ENCODE measurements at places on chromosomes 11 and 22.

- DNase-seq = peak; percentile 54
These were observed 21.2 kb downstream of the PLAAT3 start for GRCh38 chr11:63592975-63593395.

GRCh38 chr11:47688111-47688510 lies 27.1 kb downstream of the AGBL2 start:
- no peak for DNase-seq

DNA sequence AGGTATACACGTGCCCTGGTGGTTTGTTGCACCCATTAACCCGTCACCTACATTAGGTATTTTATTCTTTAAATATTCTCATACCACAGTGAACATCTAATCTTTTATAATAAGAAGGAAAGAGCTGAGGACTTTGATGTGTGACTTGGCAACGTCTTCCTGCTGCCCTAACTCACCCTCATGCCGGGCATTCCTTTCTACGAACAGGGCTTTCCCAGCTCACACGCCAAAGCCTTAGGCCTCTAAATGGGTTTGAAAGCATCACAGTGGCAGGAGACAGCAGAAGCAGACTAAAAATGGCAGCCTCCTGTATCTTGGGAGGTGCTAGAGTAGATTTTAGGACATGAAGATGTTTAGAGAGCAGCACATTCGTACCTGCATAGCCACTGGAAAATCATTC lies 52.6 kb downstream of the CLTCL1 start:
- DNase-seq = peak; percentile 59

GRCh38 chr11:76077575-76078150 lies 128.6 kb downstream of the WNT11 start:
- peak; percentile 34 for DNase-seq

DNA sequence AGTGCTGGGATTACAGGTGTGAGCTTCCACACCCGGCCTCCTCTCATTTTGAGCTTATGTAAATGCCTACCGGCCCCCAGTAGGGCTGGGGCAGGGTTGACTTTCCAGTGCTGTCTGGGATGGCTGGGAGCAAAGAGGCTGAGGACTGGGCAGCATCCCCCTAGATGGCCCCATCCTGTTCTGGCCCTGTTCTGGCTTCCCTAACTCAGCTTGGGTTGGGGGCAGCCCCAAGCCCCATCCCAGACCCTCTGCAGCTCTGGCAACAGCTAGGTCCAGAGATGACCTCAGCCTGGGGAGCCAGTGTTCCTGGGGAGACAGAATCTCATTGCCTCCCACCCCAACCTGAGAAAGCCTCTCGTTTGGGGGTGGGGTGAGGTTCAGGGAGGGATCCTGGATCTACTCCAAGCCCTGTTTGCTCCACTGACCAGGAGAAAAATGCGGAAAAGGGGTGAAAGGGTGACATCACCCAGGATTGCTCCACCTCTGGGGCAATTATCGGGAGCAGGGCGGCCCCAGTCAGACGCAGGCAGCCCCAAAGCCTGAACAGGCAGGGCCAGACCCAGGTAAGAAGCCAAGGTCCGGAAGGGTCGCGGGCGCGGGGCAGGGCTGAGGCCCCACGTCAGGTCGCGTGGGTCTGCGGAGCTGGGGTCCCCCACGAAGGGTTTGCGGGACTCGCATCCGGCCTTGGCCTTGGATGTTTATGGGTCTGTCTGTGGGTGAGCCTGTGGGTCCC lies at the start of gene PNPLA2:
TSS of gene PNPLA2 (plus strand) at position 519 of the 733 bp plus-strand sequence. CDS start 805 bp downstream, outside the sequence.
- DNase-seq = peak; percentile 81

DNA sequence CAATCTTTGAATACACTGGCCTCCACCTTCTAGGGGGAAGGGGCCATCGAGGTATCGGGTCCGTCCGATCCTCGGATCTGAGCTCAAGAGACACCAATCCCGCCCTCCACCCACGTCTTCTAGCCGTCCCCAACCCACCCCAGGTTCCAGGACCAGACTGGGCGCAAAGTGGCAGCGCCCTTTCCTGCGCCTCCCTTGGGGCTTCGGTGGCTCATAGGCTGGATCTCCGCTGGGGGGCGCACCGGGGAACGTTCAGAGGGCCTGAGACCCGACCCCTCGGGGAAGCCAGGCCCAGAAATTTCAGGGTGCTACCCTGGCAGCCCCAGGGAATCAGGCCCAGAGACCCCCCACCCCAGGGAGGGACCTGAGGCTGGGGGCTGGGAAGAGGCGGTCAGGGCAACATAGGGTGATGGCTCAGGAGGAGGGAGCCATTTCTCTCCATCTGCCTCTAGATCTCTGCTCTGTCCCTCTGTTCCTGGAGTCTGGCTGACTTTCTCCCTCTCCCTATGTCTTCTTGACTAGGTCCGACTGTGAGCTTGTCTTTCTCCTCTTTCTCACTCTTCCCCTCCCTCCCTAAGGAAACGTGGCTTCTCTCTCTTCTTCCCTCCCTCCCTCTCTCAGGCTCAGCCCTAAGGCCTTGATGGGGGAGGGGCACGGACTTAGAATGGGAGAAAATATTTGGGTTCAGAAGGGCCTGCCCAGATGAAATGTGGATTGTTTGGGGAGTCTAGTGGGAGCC lies 1.1 kb downstream of the CREB3L1 start:
- DNase-seq = peak; percentile 78

- DNase-seq = peak; percentile 64
These were observed 360.8 kb upstream of the PITPNB start for GRCh38 chr22:28279888-28280287.

DNA sequence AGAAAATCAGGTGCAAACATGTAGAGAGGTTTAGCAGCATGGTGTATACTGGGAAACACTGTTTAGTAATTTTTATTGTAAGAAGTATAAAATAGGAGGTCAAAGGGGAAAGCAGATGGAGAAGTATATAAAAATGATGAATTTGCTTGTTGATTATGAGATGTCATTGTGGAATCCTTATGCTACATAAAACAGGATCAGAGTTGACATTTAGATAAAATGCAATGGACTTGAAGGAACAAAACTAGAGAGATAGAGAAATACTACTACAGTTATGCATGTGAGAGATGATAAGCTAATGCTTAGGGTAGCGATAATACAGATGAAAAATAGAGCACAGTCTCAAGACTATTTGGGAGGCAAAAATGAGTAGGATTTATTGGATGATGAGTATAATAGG lies 191.9 kb upstream of the CTSC start:
- no peak for DNase-seq

DNA sequence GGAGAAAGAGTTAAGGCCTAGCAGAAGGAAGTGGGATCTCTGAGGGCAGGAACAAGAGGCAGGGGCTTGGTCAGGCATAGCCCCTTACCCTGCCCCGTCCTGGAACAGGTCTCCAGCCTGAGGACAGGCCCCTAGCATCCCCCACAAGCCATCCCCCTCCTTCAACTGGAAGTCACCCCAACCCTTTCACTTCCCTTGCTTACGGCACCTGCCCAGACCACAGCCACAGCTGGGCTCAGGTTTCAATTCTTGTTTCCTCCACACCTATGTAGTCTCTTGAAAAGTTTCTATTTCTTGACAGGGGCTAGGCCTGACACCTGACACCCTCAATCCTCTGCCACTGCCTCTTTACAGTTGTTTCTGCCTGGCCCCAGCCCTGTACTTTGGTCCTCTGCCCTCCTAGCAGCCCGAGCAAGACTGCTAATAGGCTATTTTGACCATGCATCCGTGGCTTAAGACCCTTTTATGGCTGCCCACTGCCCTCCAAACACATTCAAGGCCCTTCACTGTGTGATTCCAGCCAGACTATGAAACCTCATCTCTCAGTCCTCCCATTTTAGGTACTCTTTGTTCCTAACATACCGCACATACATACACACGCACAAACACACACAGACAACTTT lies 10.9 kb upstream of the FCHSD2 start:
- no peak for DNase-seq

DNA sequence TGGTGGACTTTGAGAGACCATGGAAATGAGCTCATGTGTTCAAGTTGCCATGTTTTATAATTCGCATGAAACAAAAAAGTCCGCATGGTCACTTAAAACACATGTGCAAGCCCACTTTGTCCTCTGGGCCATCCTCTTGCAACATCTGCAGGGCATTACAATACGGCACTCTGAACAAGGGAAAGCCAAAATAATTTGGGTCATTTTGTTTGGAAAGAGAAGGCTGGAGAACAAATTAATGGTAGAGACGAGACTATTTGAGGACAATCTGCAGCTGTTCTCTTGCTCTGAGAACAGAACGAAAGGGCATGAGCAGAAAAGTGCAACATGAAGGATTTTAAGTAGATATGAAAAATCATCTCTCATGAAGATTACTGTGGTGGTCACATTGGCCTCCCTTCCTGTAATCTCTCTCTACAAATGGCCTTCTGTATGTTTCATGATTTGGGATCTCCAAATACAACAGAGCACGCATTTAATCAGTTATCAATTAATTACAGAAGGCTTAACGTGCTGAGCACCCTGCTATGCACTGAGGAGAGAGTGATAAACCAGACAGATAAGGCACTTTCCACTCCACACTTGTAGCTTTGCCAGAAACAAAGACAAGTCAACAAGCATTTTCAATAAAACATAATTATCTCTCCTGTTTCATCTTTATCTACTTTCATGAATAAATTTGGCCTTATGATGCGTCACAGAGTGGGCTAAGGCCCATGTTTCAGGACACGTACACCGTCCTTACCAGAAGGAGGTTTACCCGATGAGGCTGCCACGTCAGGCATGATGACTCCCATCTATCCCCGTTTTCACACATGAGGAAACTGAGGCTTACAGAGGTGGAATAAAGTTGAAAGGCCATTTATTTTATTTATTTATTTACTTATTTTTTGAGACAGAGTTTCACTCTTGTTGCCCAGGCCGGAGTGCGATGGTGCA lies 384.1 kb downstream of the LARGE1 start:
- DNase-seq = no peak

- DNase-seq = no peak
These were observed 3.3 kb upstream of the EPS8L2 start for GRCh38 chr11:702462-703461.

GRCh38 chr11:844693-845644 lies 2.3 kb downstream of the TSPAN4 start:
- DNase-seq = peak; percentile 92

DNA sequence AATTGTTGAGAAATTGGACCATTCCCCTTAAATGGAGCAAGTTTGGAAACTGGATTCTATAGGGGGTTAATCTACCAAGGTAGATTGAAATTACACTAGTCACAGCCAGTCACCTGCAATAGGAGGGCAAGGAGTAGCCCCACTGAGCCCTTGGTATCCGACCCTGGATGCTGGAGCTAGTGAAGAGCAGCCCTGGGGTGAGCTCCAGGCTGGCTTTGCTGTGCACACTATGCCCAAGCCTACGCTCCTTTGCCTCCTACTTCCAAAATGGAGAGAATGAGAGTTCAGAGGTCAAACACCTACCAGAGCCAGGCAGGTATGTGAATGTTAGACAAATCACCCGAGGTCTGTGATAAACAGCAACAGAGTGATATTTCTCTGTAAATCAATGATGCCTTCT lies 23.7 kb downstream of the SNU13 start:
- DNase-seq = no peak

DNA sequence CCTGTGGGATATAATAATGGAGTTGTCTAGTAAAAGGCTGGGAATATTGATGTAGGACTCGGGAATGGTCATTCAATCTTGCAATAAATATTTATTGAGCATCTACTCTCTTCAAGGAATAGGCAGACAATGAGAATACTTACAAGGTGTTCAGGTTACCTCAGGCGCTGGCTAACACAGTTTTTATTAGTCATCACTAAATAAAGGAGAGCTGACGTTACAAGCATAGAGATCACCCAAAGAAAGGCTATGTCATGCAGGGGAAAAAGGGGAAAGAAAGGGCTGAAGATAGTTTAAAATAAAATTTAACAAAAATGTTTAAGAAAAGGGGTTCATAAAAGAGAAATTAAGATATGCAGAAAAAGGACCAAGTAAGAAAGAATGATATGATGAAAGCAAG lies 15.8 kb upstream of the CTSC start:
- no peak for DNase-seq

DNA sequence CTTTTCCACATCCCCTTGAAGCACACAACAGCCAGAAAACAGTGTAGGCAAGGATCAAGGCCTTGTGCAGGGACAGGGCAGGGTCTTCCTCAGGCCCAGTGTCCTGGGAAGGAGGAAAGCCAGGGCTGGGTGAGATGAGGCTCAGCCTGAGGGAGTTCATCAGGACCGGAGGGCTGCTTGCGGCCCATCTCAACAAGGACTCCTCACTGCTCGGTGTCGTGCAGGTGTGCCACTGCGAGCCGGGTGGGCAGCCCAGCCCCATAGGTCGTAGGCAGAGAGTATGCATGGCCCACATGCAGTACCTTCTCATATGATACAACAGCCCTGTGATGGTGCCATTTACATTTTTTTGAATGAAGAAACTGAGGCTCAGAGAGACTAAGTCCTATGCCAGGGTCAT lies 12.9 kb downstream of the SHISA8 start:
- DNase-seq = no peak

Measured in EH (cell line).